CD8-positive, alpha-beta T cell (primary cell): ENCODE measurements at places on chromosomes 5 and 9.

DNA sequence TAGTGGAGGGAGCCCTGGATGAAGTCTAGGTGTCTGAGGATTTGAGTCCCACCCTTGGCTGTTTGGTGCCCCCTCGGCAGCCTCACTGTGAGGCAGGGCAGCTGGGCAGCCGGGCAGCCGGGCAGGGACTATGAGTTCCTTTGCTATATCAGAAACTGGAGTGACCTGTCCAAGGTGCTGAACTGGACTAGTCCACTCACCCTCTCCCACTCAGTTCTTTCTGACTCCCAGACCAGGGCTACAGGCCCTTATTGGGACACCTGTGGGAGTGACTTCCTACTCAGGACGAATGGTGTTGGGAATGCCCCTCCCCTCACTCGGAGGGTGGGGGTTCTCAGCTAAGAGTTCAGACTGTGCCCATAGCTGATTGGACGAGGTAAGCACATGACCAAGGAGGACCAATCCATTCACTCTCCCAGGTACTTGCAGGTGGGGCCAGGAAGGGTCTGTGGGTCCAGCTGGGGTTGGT is 34.1 kb upstream of the RAPGEF1 start:
- no peak for DNase-seq

DNA sequence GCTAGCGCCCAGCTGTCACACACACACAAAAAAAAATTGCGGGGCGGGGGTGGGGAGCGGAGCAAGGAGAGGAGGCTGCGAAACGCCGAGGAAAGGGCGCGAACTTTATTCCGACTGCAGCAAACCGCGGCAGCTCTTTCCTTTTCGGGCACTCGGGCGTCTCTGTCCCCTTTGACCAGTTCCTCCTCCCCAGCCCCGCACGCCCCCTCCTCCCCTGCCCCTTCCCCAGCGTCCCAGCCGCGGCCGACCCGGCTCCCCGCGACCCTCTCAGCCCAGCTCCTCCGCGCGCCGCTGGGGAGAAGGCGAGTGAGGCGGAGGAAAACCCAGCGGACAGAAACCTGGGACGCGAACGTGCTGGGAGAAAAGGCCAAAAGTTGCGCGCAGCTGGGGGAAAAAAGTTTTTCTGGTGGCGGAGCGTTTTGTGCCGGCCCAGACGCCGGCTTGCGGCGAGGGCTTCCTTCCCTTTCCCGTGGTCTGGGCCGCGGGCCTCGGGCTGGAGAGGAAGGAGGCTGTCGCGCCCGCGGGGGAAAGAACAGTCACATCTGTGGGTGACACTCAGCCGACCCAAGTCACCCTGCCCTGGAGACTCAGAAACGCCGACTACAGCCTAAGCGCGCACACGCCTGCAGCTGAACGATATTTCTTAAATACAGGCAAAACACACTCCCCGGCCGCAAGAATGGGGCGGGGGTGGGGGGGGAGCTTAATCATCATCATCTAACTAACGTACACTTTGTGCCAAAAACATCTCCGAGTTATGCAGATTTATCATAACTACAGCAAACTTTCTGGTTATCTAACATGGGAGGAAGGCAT is 1.1 kb upstream of the BNC2 start:
- DNase-seq: peak; percentile 43

- no peak for DNase-seq
These were observed 32.3 kb downstream of the PRRX2 start for GRCh38 chr9:129697656-129698253.

DNA sequence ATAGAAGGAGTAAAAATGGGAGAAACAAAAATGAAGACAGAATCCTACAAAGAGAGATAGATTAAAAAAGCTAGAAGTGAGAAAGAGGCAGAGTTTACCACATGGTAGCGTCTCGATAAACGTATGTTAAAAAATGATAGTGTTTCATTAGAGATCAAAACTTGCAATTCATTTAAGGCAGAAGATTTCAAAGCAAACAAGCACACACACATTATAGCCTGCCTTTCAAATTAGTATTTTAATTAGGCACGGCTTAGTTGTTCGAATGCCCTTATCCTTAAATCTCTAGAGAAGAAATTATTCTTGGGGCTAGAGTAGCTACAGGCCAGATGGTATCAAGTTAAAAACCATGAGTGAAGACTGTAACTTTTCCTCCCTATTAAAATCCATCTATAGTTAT is 6.0 kb downstream of the STOM start:
- no peak for DNase-seq

- DNase-seq: no peak
These were observed 979 bp downstream of the CCNB1 start for GRCh38 chr5:69167929-69168328.

- DNase-seq: no peak
These were observed 138.8 kb downstream of the ROR2 start for GRCh38 chr9:91811024-91811909.

DNA sequence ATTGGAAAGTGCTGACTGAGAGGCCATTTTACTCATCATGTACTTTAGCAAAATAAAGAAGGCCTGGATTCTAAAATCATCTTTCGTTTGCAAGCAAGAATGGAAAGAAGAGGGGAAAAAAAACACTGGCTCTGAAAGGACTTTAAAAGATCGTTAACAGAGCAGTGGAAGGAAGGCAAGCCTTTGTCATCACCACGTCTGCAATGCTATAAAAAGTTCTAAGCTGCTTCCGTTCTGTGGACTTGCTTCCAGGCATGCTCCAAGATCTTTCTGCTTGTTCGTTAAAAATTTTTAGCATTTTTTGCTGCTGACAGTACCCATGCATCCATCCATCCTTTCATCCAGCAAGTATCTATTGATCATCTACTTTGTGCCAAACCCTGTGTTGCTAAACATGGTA is 226.5 kb downstream of the GABBR2 start:
- no peak for DNase-seq

GRCh38 chr9:69198521-69199220 is 24.6 kb downstream of the TJP2 start:
- DNase-seq: no peak

DNA sequence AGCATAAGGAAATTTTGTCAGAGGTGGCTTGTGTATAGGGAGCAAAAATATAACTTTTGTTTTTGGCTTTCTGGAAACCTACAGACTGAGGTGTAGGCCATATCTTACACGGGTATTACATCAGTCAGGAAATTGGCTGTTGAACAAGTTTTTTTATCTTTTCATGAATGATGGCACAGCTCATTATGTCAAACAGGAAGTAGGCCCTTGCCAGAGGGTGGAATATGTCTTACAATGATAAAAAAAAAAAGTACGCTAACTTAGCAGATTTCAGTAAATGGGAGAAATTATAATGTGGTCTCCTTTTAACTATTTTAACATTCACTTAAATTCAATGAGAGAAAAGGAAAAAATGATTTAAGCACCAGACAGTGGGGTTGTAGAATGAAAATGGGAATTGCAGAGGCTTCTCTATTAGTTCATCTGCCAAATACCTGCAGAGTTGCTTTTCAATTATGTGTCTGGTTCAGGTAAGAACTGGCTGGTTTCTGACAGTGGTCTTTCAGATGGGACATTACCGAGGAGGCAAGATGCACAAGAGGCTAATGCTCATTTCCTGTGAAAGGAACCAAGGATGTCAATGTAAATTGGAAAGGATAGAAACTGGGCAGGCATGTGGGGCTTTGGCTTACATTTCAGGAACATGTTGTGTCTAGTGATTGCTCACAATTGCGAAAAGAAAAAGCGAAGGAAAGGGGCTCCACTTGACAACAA is 169.9 kb downstream of the NNT start:
- no peak for DNase-seq

DNA sequence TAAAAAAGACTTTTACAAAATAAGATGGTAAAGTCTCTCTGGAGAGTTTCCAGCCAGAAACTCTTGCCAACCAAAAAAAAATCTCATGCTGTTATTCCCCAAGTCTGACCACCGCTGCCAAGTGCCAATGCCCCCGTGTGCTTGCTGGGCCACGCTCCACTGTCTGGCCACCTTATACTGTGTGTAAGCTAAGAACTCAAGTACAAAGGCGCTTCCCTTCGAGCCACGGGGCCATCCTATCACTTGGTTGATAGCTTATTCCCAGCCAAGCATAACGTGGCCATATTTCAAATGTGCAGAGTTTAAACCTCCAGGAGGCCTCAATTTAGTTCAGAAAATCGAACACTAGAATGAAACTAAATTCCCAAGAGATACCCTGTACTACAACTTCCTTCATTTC is 36.0 kb downstream of the ROR2 start:
- DNase-seq: no peak

- DNase-seq: no peak
These were observed 1164.3 kb upstream of the DMAC1 start for GRCh38 chr9:8963885-8964284.

GRCh38 chr5:159680095-159680494 is 236.2 kb upstream of the ADRA1B start:
- DNase-seq: no peak

- no peak for DNase-seq
These were observed 86.4 kb downstream of the GALNT10 start for GRCh38 chr5:154276973-154277331.

DNA sequence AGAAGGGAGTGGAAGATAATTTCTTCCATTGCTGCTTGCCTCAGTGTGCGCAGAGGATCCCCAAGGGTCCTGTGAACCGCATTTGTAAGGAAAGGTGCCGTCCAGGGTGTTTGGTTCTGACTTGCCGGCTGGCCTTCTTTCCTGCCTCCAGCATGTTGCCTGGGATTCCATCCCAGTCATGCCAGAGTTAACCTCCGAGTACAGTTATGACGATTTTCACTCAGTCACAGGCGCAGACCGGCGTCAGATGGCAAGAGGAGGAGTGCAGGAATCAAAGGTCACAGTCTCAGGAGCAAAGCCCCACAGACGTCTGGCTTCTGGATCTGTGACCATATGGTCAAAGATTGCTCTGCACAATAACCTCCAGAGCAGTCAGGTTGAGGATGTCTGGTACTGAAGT is 5.9 kb upstream of the GADD45G start:
- DNase-seq: no peak

- no peak for DNase-seq
These were observed 21.7 kb upstream of the OLFM1 start for GRCh38 chr9:135065804-135066203.

DNA sequence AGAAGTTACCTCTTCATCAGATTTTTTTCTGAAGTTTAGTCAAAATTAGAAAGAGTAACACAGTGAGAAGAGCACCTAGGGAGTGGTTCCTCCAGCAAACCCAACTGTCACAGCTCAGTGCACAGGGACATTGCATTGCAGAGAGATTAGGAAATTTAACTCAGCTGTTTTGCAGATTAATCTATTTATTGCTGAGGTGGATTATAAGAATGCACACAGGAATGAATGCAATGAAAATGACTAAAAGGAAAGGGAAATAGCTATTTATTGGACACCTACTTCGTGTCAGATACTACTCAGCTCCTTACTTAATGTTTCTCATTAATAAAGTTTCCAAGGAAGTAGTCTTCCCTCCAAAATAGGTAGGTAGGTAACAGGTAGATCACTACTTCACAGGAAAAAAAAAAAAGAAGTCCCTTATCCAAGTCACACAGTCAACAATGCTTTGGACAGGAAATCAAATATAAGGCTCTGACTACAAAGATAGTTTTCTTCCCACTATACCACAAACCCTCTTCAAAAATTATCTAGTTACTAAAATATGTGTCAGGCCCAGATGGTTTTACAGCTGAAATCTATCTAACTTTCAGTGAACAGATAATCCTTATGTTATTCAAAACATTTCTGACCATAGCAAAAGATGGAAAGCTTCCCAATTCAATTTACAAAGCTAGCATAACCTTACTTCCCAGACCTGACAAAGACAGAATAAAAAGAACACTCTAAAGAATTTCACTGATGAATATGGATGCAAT is 442.2 kb upstream of the MPDZ start:
- no peak for DNase-seq

DNA sequence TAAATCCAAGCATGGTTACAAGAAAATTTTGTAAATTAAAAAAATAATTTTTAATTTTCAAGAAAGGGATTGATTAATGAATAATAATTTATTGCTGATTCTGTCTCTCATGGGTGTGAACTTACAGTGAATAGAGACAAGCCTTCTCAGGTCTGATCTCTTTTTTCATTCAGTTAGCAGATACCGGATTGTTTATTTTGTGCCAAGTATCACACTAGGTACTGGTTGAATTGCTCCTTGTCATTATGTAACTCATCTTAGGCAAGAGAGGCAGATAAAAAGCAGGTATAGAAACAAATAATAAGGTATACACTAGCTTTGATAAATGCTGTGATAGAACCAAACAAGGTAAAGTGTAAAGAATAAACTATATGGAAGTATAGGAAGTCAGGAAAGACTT is 283.3 kb downstream of the PJA2 start:
- DNase-seq: no peak
